ENCODE measurements at places on chromosomes 12 and 14.

DNA sequence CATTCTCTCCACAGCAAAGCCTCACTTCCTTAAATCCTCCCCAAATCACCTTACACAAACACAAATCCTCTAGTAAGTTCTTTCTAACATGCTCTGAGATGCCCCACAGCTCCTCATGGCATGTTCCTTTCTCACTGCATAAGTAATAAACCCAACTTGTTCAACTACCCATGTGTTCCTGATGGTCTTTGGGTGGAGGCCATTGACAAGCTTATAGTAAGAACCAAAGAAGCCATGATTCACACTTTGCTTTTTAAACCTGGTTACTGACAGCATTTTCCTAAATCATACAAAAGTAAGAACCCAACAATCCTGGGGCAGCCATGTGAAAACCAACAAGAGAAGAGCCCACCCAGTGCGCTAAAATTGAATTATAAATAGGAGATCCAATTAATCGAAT lies 138.6 kb downstream of the ITPR2 start:
- no peak for DNase-seq

DNA sequence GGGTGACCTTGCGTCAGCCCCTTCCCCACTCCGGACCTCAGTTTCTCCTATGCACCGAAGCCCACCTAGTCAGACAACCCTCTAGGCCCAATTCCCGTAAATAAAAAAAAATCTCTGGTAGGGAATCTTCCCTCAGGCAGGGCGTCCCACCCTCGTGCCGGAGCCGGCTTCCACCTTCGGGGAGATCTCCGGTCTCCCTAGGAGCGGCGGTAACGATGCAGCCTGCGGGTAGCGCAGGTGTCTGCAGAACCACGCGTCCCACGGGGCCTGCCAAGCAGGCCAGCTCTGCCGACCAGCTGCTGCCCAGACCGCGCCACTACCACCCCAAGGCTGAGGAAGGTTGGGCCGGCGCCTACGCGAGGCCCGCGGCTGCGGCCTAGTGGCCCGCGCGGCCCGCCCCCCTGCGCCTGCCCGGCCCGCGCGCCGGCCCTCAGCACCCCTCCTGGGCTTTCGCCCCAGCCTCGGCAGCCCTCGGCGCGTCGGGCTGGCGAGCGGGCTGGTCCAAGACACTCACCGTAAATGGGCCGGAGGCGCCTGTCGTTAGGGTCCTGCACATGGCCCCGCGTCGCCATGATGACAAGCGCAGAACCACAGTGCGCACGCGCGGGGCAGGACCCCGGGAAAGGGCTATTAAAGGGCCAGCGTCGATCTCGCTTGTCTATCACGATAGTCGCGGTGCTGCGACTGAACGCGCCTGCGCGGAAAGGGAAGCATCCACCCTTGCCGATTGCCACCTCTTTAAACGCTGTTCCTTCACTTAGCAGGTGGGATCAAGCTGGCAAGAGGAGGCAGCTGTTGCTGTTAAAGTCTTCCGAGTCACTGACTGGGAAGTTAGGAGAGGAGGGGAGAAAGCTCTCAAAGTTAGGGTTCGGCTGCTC lies at the start of gene NAA25:
TSS of gene NAA25 (minus strand) at position 582 of the 878 bp plus-strand sequence. CDS start at position 572, 10 bp downstream.
- peak; percentile 91 for DNase-seq

DNA sequence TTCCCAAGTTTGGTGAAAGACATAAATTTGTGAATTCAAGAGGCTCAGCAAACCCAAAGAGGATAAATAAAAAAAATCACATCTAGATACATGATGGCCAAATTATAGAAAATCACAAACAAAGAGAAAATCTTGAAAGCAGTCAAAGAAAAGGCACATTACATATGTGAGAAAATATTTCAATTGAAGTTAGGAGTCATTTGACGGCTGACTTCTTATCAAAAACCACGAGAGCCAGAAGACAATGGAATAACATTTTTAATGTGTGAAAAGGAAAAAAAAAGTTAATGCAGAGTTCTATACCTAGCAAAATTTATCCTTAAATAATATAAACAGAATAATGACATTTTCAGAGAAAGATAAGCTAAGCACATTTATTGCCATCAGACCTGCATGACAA lies 307.0 kb downstream of the C12orf75 start:
- no peak for DNase-seq

DNA sequence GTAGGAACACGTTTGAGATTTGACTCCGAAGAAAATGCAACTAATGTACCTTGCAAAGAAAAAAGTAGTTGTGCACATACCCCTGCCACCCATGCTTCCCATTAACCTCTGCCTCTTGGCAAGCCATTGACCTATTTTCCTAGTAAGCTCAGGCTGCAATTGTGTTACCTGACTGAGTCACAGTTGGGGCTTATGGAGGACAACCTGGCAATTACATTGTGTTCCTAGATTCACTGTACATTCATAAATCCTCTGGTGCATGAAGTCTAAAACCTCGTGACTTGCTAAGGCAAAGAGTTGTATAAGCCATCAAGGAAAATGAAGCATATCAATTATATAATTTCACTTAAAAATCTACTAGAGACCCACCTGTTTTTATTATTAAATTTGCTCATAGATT lies 62.0 kb upstream of the DUSP6 start:
- DNase-seq: no peak

DNA sequence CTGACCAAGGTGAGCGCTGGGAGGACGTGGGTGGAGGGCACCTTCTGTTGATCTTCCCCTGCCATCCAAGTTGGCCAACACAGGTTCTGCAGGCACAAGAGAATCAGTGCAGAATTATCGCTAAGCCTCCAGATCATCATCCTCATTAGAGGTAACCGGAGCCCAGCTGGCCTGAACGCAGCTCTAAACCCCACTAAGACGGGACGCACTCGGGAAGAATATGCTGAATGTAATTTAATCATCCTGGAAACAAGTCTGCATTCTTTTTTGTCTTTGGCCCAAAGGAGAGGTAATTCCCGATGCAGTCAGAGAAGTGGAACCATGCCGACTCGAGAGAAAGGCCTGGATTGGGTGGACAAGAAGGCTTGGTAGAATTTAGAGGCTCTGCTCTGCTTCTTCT lies 111.0 kb upstream of the GSC start:
- DNase-seq: no peak

- DNase-seq: no peak
These were observed 320.6 kb downstream of the KCNC2 start for GRCh38 chr12:74889073-74889472.

- DNase-seq: no peak
These were observed 843.4 kb downstream of the SLC6A15 start for GRCh38 chr12:84069198-84069597.

GRCh38 chr14:101347893-101348777 lies 213.2 kb upstream of the DIO3 start:
- DNase-seq: no peak

DNA sequence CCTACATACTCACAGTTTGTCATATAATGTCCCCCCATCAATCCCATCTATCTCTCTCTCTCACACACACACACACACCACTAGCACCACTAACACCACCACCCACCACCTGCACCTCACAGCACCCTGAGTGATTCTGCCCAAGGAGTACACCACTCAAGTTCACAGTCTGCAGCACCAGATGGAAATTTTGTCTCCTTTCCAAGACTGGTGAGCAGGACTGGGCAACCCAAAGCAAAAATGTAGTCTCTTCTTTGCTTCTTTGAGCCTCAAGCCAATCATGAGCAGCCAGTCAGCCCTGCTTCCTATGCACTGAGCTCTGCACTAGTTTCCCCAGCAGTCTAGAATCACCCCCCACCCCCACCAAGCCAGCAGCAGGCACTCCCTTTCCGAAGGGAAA lies 15.0 kb upstream of the ARMH4 start:
- DNase-seq: no peak

- no peak for DNase-seq
These were observed 51.1 kb upstream of the SLC8A3 start for GRCh38 chr14:70239802-70240201.

GRCh38 chr14:102424923-102425322 lies 62.2 kb downstream of the TECPR2 start:
- DNase-seq: no peak

DNA sequence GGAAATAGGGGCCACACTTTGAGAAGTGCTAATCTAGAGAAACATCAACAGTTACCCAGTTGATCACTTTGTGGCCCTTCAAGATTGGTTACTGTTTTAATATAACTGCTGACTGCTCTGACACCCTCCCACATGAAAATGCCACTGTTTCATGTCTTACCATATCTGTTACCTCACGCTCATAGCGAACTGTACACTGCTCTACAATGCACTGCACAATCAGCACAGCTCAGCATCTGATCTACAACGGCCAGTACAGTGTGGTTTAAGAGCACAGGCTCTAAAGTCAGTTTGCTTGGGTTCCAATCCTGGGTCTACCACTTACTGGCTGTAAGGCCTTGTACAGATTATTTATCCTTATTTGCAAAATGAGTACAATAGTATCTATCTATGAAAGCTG lies 39.1 kb downstream of the SPPL3 start:
- no peak for DNase-seq

DNA sequence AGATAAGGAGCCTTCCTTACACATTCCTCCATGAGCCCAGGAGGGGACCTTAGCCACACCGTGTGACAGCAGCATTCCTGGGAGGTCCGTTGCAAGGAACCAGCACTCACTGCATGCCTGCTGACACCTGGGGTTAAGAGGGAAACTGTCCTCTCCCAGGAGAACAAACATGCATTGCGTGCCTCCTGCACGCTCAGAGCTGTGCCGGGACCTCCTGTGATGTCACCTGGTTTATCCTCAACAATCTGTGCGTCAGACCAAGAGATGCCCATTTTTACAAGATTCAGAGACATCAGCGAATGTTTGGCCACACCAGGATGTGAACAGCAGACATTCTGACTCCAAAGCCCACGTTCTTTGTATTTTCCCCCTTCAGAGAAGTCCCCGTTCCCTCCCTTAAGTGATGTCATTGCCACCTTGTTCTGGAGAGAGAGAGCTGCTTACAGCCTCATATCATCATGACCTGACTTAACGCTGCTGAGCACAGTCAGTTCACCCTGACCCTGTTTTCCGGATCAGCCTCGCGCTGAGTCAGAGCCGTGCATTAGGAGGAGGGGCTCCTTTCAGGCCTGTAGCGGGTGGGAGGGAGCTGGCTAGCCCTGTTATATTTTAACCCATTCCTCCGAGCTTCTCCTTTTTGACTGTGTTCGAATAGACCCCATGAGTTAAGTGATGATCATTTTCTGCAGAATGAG lies 36.2 kb downstream of the TMEM120B start:
- peak; percentile 38 for DNase-seq

DNA sequence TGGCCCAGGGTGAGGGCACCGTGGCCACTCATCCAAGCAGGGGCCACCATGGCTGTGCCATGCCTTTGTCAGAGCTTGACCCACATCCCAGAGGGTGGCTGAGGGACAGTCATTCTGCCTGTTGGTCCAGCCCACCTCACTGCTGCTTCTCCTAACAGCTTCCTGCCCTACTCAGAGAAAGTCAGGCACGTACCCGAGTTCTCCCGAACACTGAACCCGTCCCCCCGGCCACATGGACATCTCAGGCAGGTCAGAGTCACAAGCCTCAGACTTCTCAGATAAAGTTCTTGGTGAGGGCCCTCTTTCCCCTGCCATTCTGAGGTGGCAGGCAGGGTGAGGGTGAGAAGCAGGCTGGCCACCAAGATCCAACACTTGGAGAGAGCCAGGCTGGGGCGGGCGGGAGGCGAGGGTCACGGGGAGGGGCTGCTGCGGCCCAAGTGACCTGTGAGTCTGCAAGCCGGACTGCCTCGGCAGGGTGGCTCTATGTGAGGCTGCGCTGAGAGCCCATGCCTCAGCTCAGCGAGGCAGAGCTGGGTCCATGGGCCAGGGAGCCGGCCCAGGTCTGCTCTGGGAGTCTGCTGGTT lies 317.8 kb downstream of the TMEM121 start:
- DNase-seq: no peak

- DNase-seq: no peak
These were observed 56.3 kb downstream of the TMEM121 start for GRCh38 chr14:105582639-105583038.

GRCh38 chr14:64612021-64612380 lies 62.2 kb downstream of the PPP1R36 start:
- no peak for DNase-seq

- DNase-seq: no peak
These were observed 206.4 kb upstream of the GZMB start for GRCh38 chr14:24840204-24840893.

DNA sequence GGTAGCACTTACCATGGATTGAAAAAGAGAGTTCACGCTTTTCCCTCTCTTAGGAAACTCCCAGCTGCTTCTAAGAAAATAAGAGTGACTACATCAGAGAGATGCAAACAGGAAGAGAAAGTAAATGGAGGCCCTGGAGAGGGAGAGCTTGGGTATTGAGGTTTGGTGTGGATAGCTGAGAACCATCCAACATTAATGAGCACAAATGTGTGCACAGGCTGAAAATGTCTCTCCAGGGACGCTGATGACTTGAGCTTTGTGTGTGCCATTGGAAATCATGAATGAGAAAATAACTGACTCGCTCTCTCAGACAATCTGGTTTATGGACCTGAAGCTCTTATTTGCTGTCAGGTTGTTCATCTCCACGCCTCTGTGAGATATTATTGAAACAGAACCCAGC lies 318.8 kb downstream of the NRXN3 start:
- DNase-seq: peak; percentile 49

- DNase-seq: no peak
These were observed 114.6 kb downstream of the PPFIA2 start for GRCh38 chr12:81644503-81644902.

- no peak for DNase-seq
These were observed 44.6 kb downstream of the PTPRB start for GRCh38 chr12:70592664-70593063.

DNA sequence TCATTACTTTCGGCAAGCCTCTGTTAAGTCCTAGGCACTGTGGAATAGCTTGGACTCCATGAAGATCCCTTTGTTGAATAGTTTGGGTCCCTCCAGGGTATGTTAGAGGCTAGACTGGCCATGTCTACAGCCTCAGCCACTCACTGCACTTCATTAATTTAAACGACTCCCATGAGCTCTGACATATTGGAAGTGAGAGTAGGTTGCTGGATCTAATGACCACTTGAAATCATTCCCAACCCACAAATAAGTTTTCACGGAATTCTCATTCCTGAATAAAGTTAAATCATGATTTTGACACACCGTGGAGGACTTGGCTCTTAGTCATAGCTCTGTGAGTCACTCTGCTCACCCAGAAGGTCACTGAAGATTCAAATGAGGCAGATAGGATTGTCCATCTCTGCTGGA lies 21.4 kb upstream of the APPL2 start:
- DNase-seq: no peak

DNA sequence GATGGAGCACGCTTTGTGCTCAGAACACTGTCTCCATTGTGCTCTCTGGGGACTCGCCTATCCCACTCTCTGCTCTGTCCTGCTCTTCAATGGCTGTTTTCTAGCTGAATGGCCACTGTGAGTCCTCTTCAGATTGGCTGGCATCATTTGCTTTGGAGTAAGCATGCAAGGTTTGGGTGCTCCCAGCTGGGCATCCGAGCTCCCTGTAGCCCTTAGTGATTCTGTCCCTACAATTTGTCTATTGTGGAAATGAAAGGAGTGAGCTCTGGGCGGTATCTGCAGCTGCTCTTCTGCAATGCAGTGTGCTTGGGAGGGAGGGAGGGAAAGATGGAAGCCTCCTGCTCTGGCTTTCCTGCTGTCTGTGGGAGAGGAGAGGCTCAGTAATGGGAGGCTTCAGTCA lies 84.8 kb downstream of the SMOC1 start:
- peak; percentile 10 for DNase-seq

- no peak for DNase-seq
These were observed 18.0 kb downstream of the CBX5 start for GRCh38 chr12:54261815-54262402.

All from retina (tissue), 1 donor.